ENCODE measurements at places on chromosomes 5 and 9.

DNA sequence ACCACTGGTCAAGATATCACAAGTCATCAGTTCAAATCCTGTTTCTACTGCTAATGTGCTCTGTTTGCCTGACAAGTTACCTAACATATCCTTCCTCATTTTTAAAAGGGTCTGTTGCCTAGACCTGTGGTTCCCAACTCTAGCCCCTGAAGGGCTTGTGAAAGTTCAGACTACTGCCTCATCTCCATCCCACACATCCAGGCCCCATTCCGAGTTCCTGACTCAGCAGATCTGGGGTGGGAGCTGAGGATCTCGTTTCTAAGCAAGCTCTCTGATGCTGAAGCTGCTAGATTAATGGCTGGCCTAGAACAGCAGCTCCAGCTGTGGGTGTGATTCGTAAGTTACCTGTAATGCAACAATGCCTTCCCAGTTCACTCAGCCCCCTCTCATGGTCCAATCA is 32.5 kb downstream of the S1PR3 start:
- DNase-seq = no peak

DNA sequence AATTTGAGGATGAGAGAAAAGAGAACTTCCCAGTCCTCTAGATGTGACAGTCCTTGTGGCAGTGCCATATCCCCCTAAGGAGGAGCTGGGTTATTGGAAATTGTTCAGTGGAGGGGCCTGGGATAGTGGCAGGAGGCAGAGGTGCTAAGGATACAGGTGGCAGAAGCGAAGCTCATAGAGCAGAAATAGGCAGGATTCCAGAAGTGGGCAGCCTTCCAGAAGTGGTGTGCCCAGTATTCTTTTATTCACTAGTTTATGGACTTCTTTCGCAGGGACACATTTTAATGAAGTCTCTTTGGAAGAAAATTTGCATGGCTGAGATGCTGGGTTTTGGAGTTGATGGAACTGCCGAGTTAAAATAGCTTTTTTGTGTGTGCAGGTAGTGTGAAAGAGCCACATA is 6.8 kb downstream of the PIK3R1 start:
- no peak for DNase-seq

GRCh38 chr9:131263701-131264100 is 12.6 kb downstream of the FAM78A start:
- DNase-seq = no peak

GRCh38 chr9:75445144-75445543 is 356.8 kb downstream of the OSTF1 start:
- no peak for DNase-seq

- no peak for DNase-seq
Observed at GRCh38 chr5:26833596-26833995, 204.8 kb downstream of the CDH9 start.

DNA sequence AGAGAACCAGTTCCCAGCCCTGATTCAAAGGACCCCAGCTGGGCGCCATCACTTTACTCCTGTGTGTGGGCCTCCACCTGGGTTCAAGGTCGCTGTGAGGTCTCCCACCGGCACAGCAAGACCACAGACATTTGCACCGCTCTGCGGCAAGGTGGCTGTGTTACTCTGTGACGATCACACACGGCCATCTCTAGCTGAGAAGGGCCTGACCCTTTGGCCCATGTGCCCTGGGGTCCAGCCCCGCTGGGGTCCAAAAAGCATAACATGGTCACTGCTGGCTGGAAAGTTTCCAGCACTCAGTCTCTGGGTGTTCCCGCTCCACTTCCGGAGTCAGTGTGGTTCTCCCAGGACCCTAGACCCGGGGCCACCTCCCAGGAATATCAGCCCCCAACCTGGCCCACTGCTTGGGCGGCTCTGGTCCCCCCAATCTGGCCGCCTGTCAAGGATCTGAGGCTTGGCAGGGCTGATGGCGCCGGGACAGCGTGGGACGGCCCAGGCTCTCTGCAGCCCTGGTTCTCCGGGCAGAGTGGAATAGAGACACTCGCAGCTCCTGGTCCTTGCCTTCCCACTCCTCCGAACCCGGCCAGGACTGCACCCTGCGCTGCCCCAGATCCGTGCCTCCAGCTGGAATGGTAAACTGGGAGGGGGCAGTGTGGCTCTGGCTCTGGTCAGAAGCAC is 3.9 kb upstream of the LMX1B start:
- DNase-seq = no peak

DNA sequence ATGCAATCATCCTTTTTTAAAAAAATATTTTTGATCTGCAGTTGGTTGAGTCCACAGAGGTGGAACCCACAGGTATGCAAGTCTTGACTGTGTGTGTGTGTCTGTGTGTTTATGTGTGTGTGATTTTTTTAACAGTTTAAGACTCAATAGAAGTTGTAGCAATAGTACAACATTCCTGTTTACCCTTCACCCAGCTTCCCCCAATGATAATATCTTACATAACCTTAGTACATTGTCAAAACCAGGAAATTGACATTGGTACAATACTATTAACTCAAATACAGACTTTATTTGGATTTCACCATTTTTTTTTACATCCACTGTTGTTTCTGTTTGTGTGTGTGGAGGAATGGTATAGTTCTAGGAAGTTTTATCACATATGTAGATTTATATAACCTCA is 81.8 kb downstream of the SV2C start:
- no peak for DNase-seq

GRCh38 chr5:155898284-155898683 is 428.7 kb upstream of the SGCD start:
- no peak for DNase-seq

DNA sequence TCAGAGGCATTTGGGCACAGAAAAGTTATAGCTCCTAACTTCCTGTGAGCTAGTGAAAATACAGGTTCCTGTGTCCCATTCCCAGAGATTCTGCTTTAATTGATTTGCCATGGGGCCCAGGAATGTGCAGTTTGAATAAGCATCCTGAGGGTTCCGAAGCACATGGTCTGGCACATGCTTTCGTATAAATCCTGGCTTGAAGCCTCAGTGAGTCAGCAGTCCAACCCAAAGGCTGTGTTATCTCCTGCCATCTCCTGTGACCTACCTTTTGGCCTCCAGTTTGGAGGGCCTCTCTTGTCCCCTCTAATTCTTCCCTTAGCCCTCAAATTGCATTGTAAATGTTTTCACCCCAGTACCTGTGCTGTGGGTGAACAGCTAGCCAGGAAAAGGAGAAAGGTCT is 183.8 kb downstream of the NR3C1 start:
- no peak for DNase-seq

All from Peyer's patch (tissue), 4 donors.